ENCODE measurements at places on chromosomes 5 and 9. TPM values are rescaled to one million over a fixed set of nuclear protein-coding genes. Genes with fewer than 3 reads are reported as not detected.

- DNase-seq = peak; percentile 79
Observed at GRCh38 chr5:179623906-179624741, 653 bp upstream of the HNRNPH1 start.

Gene PHAX
- 57.1 TPM for total RNA-seq

DNA sequence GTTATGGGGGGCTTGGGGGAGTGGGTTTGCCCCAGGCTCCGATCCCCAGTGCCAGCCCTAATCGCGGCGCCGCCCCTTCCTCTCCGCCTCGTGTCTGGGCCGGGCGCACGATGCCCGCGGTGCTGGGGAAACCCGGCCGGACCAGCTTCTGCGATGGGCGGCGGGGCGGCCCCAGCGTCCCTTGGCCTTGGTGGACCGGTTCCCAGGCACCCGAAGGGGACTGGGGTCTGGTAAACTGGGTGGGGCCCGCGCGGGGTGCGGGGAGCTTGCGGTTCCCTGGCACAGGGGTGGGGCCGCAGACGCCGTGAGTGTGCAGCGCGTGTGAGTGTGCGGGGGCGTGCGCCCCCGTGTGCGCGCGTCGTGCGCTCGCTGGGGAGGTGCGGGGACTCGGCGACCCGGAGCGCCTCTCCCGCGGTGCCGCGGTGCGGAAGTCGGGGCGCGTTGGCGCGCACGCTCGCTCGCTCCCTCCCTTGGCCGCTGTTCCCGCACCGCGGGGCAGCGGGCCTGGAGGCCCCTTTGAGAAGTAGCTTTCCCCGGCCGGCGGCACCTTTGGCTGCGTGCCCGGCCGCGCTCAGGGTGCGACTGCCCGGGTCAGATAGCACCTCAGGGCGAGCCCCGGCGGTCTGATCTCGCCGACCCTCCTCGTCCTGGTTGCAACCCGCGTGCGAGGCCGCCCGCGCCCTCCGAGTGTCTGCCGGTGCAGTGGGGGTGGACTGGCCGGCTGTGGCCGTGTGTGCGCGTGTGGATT is 568 bp downstream of the MACIR start:
- peak; percentile 63 for DNase-seq

DNA sequence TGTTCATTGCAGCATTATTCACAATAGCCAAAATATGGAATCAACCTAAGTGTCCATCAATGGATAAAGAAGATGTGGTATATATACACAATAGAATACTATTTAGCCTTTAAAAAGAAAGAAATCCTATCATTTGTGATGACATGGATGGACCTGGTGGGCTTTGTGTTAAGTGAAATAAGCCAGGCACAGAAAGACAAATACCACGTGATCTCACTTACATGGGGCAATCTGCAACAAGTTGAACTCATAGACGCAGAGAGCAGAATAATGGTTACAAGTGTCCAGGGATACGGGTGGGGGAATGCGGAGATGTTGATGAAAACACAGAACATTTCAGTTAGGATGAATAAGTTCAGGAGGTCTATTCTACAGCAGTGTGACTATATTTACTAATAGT is 66.4 kb upstream of the ALDH1B1 start:
- no peak for DNase-seq

All from SJCRH30 (cell line).